ENCODE measurements at places on chromosomes 12 and 14.

GRCh38 chr14:70893062-70893845 is 14.0 kb upstream of the PCNX1 start:
- DNase-seq = no peak

DNA sequence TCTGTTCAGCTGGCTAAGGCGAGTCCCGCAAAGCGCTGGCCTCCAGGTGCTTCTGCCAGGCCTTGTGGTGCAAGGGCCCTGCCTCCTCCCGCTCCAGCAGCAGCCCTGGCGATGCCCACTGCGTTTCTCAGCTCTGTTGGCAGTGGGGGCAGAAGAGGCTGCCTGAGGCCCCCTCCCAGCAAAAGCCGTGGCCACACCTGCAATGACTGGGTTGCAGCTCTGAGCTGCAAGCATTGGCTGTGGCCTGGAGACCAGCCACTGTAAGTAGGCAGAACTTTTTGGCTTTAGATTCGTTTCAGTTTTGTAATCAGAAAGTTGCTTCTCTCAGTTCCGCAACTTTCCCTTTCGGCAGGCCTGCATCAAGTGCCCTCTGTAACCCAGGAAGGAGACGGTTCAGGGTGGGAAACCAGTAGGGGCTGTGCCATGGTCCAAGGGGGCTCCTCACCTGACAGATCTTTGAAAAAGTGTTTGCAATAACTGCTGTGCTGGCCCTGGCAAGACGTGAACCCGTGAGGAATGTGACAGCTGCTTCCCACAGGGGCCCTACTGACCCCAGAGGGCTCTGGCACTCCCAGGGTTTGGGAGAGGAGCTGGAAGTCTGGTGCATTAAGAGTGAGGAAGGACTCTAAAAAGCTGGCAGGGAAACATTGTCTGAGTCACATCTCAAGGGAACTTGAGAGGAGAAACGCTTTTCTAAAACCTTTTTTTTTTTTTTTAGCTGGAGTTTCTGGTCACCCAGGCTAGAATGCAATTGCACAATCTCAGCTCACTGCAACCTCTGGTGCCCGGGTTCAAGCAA is 54.5 kb upstream of the MAX start:
- DNase-seq = no peak

DNA sequence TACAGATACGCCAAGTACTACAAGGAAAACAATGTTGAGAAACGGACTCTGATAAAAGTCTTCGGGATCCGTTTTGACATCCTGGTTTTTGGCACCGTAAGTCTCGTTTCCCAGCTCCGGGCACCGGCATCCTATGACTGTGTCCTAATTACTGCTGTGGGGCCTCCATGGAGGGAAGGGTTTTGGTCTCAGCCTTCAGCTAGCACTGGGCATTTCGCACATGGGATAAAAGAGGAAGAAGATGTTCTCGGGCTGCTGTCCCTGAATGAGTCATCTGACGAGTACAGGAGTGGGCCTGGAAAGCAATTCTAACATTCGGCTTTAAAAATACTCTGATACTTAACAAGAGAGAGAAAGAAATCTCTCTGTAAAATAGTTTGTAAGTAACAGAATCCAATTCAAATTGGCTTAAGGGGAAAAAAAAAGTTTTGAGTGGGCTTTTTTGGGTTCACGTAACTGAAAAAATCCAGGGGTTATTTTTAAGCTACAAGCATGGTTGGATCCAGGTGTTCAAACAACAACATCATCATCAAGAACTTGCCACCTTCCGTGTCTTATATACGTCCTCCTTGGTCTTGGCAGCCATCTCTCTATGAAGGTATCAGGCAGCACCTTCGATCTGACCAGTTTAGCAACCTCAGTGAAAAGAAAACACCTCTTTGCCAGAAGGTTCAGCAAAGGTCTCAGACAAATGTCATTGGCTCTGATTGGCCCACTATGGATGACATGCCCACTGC is 34.4 kb upstream of the P2RX4 start:
- no peak for DNase-seq

DNA sequence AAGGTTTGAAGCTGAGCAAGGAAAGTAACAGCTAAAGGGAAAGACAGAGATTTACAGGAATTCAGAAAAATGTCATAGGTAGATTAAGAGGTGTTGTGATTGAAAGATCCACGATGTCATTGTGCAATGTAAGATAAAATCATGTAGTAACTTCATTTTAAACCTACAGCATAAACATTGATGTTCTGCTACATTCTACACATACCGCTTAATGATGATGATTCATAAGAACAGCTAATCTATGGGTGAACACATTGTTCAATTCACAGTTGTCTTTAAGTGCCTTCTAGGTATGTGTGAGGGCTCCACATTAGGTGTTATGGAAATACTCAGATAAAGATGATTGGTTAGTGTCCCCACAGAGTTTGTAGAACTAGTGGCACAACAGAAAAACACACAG is 170.9 kb downstream of the GRIP1 start:
- DNase-seq = no peak

- DNase-seq = peak; percentile 40
Measured at GRCh38 chr12:31897781-31898503, 61.3 kb upstream of the RESF1 start.

- DNase-seq = no peak
Measured at GRCh38 chr12:103021538-103022218, 64.2 kb downstream of the ASCL1 start.

- no peak for DNase-seq
Measured at GRCh38 chr14:61332658-61333029, 11.3 kb downstream of the PRKCH start.

GRCh38 chr12:43072431-43072830 is 479.6 kb downstream of the ADAMTS20 start:
- DNase-seq = no peak

- DNase-seq = no peak
Measured at GRCh38 chr12:108297895-108298760, 41.0 kb downstream of the CMKLR1 start.

- no peak for DNase-seq
Measured at GRCh38 chr12:1830981-1831963, 10.9 kb downstream of the LRTM2 start.

DNA sequence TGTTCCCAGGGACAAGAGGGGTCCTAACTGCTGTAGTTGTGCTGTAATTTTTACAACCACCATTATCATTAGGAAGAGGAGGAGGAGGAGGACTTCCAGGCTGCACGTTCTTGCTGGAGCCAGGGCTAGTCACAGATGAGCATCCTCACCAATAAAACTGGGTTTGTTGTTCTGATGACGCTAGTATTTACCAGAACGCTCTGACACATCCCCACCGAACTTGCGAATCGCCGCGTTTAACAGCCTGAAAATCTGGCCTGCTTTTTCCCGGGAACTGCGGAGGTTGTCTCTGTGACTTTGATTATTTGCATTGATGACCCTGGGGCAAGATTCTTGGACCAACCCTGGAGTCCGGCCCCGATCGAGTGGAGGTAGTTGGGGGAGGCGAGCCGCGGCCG is 10.2 kb downstream of the TBX5 start:
- DNase-seq = no peak

DNA sequence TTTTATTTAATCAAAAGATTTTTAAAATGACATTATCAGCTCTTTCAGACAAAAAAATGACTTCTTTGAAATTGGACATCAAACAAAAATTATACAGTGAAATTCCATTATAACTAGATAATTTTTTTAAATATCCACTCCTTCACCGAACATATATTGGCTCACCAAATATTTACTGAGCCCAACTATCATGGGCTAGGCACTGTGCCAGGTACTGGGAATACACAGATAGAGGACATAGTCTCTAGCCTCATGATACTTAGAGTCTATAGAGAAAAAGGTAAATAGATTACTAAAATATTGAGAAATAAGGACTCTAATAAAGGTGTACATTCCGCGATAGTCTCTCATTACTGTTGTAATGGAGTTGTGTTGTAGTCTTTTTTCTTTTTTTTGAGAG is 219.9 kb downstream of the SEC23A start:
- DNase-seq = no peak

DNA sequence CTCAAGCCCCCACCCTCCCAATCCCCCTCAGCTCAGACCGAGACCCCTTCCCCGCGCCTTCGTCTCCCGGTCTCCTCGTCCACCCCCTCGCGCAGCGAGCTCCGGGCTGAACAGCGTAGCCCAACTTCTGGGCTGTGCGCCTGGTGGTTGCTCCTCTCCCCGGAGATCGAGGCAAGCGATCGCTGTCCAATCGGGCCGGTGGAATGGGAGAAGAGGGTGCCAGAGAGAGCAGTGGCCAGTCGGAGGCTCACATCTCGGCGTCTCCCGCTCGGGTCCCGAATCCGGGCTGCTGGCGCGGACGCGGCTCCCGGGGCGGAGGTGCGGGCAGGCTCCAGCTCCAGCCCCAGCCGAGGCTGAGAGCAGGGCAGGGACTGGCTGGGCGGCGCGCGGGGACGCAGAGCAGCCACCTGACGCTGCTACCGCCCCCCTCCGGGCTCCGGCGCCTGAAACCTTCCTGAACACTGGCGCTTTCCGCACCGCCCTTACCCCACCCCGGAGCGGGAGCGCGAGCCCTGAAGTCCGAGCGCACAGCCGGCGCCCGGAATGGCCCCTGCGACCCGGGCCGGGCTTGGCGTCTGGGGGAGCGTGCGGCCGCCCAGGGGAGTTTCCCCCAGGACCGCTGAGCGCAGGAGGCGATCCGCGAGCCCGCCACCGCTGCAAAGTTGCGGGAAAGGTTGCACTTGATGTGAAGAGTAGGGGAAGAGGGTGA is 508 bp upstream of the KCNH5 start:
- peak; percentile 61 for DNase-seq

- no peak for DNase-seq
Measured at GRCh38 chr12:49877066-49877465, 26.6 kb downstream of the FAIM2 start.

DNA sequence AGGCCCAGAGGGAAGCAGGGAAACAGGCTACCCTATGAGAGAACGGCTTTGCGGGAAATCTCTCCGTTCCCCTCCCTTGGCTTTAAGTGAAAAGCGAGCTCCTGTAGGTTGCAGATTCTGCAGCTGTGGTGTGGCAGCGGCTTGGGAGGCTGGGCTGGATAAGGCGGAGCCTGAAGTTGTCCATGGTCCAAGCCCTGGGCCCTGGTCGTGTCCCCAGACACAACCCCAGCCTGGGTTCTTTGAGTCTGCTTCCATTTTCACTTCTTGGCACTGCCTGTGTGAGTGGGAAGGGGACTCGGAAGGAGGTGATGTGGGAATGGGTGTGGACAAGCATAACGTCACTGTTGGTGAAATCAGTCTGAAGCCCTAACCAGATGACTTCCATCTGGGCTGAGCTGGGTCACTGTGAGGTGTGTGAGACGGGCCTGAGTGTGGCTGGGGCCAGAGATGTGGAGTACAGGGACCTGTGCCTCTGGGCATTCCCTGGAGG is 43.0 kb upstream of the CTDSP2 start:
- DNase-seq = no peak

DNA sequence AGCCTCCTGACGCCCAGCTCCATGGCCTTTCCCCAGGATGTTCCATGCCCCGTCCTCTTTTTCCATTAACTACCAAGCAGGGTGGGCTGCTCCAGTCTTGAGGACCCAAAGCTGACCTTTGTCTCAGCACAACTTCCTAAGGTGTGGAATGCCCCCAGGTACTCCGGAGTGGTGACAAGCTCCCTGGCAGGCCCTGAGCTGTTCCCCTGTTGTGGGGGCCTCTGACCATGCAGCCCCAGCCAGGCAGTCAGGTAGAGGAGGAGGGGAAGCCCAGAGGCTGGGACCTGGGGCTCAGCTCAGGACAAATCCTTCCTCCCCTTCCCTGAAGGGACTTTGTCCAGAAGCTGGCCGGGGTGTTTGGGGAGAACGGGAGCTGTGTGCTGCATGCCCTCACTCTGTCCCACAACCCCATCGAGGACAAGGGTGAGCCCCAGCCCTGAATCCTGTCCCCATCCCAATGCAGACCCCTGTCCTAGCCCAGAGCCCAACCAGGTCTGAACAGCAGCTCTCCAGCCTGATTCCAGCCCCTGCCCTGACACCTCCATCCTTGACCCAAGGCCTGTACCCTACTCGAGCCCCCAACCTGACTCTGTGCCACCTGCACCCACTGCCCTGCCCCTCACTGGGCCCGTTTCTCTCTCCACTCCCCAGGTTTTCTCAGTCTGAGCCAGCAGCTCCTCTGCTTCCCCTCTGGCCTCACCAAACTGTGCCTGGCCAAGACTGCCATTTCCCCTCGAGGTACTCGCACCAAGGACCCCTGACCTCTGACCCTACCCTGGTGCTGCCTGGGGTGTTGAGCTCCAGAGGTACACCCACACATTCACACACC is 4.4 kb downstream of the CARMIL3 start:
- DNase-seq = no peak

- no peak for DNase-seq
Measured at GRCh38 chr12:93127582-93128331, 198.7 kb upstream of the EEA1 start.

DNA sequence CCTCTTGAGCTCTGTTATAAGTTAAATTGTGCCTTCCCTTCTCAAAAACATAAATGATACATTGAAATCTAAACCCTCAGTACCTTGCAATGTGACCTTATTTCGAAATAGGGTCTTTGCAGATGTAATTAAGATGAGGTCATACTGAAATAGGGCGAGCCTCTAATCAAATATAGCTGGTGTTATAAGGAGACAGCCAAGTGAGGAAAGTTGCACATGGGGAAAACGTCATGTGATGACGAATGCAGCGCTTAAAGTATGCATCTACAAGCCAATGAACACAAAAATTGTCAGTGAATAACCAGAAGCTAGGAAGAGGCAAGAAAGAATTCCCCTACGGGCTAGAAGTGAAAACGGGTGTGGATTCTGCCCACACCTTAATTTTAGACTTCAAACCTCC is 305.2 kb upstream of the FOXG1 start:
- DNase-seq = no peak

DNA sequence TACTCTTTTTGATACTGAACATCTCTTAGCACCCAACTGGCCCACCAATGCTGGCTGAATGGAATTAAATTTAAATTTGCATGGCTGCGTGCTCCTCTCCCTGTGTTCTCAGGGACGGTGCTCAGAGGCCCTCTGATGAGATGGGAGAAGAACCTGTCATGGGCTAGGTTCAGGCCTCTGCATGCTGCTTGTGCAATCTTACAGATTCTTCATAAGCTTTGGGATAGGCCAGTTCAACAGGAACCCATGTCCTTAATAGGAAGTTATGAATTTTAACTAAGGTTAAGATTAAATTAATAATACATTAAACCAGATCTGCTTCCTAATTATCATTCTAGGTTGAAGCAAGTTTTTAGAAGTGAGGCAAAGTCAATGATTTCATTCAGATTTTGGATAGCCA is 119.7 kb upstream of the LRIG3 start:
- DNase-seq = no peak

GRCh38 chr12:54701940-54702592 is 53.9 kb upstream of the DCD start:
- peak; percentile 28 for DNase-seq

- no peak for DNase-seq
Measured at GRCh38 chr14:79856381-79856780, 354.9 kb downstream of the DIO2 start.

DNA sequence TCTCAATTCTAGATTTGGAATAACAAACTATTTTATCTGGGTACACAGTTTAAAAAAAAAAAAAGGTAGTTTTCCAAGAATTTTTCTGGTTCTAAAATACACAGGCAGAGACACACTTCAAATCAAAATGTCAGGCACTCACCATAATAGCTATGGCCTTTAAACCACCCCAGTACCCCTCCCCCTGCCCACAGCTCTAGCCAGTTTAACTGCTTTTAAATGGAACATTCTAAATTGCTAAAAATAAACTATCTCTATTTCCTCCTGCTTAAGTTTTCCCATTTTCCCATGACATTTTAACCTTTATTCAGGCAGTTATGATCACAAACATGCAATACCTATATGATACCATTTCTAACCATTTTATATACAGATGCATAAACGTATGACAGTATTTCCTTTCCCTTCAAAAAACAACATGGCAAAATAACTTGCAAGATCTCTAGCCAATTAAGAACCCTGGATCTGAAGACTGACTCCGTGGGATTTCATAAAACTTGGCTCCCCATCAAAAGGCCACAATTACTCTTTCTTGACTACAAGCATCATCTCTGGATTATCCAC is 46.3 kb downstream of the PPP2R5E start:
- no peak for DNase-seq
